Inflammatory macrophage (primary cell): ENCODE measurements at places on chromosomes 5 and 9.

DNA sequence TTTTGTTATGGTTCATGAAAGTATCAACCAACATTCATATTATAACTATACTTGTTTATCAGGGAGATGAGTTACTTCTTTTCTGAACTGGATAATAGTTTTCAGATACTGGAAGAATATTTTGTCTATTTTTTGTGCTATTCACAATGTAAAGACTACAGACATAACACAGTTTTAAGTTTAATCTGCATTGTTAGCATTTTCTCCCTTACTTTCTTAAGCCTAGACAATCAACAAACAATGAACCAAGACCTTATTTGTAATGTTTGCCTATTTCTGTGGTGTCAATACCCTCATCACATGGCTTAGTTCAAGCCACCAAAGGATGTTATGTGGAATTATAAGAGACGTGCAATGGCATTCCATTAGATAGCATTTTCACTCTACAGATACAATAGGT is 119.5 kb downstream of the CAVIN4 start:
- no peak for DNase-seq

DNA sequence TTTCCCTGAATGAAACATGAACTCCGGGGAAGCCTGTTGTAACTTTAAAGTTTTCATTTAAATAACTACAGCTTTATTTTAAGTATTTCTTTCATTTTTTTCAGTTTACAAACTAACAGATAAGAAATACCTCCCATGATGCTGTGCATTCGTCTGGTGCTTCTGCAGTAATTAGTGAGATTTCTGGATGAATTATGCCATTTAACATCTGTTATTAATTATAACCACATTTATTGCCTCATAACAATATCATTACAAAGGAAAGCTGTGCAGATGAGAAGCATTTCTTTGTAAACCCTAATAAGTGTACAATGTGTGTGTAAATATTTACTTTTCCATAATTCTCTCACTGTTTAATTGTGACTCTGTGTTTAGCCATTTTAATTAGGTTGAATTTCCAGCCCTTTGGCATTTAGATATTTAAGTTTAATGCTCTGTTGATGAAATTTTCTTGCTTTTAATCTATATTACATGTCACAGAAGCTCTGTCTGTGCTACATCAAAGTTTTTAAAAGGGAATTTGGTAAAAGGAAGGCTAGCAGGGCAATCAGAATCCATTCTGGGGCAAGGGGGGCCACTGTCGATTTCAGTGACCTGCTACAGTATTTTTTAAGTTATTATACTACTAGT is 418.0 kb downstream of the SPATA31D1 start:
- no peak for DNase-seq

GRCh38 chr5:76046741-76047140 is 36.4 kb upstream of the SV2C start:
- no peak for DNase-seq

GRCh38 chr5:55902696-55903095 is 51.5 kb downstream of the IL31RA start:
- no peak for DNase-seq

- DNase-seq: no peak
Measured at GRCh38 chr9:75953218-75953617, 62.7 kb downstream of the PCSK5 start.

DNA sequence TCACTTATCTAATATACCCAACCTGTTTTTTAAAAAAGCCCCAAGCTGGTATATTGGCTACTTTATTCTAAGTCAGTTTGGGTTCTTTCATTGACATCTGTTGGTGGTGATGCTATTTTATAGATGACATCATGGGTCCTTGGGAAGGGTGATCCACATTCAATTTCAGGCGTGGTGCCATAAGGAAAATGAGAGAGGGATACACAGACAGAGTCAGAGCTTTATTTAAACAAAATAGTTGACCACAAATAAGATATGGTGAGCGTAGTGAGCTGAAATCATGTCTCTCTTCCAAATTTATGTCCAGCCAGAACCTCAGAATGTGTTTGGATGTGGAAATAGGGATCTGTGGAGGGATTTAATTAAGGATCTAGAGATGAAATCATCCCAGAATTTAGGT is 302.4 kb downstream of the MAT2B start:
- DNase-seq: no peak

- no peak for DNase-seq
Measured at GRCh38 chr5:92605591-92605990, 975.4 kb downstream of the NR2F1-AS1 start.

- no peak for DNase-seq
Measured at GRCh38 chr5:31992377-31992776, 181.7 kb downstream of the GOLPH3 start.
